ENCODE measurements at places on chromosomes 7 and 10.
A peak's percentile ranks its signal among the peaks of the same experiment; 100 is the strongest.

DNA sequence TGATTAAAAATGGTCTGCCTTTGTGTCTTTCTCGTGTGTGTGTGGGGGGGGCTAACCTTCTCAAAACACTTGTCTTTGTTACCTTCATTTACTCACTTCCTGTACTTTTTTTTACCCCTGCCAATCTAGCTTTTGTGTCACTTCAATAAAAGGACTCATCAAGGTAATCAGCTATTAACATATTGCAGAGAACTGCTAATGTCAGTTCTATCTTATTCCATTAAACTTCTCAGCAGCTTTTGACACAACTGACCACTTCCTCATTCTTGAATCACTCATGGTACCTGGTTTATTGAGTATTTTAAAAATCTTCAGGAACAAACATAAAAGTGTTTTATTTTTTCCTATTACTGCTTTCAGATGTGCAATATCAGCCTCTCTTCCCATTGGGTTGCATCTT, 59.8 kb downstream of the SLC25A40 start:
- no peak for DNase-seq

- no peak for DNase-seq
Observed at GRCh38 chr7:41656366-41656765, 46.5 kb downstream of the INHBA start.

GRCh38 chr10:88952647-88953111, at the start of gene ACTA2:
ACTA2 (minus strand) TSS chr10:88952773; CDS start chr10:88948930, 3,843 bp downstream.
- DNase-seq = no peak

GRCh38 chr7:131354390-131354789, 26.7 kb downstream of the MKLN1 start:
- DNase-seq = no peak

DNA sequence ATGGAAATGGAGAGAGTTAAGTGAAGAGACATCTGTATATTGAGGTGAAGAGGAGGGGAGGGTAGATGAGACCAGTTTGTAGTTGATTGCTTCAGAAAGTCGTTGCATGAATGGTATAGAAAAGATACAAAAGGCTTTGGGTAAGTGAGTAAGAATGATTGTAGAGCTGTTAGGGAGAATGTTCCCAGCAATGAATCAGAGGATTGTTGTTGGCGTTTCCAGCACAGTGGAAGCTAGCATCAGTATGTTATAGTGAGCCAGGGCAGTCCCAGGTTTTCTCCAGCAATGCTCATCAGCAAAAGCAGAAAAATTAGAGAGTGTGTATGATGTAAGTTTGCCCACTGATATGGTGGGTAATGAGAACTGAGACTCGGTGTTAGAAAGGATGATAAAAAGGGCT, 15.4 kb upstream of the CDK6 start:
- no peak for DNase-seq

- DNase-seq = no peak
Observed at GRCh38 chr10:66723608-66724400, 202.0 kb upstream of the LRRTM3 start.

DNA sequence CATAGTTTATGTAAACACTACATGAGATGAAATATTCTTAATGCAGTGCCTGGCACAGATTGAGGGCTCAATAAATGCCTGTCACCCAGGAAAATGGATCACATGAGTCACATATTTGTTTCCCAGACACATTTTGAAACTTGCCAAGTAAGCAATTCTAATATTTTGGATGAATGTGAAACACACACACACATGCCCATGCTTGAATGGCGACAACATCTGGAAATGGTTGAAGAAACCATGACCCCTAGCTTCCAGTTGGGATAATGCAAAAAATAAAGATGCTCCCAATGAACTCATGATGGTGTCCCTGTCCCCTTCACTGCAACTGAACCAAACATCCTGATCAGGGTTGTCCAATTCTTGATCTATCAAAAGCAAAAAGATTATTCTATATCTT, 797.3 kb downstream of the XPNPEP1 start:
- DNase-seq = no peak

DNA sequence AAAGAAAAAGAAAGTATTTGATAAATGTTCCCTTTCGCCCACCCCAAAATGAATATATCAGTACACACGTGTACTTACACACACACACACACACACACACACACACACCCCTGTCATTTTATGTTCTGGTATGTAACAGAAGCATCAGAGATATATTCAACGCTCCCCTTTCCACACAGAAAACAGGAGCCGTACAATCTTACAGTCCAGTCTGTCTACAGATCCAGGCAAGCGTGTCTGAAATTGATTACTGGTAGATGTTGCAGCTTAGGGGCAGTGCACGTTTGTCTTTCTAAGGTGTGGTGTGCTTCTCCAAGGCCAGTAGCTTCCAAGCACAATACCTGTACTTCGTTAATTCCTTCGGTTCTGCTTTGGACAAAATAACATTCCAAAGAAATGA, 143.7 kb upstream of the RNF32 start:
- DNase-seq = no peak

- no peak for DNase-seq
Observed at GRCh38 chr7:5356751-5357119, 66.9 kb downstream of the TNRC18 start.

DNA sequence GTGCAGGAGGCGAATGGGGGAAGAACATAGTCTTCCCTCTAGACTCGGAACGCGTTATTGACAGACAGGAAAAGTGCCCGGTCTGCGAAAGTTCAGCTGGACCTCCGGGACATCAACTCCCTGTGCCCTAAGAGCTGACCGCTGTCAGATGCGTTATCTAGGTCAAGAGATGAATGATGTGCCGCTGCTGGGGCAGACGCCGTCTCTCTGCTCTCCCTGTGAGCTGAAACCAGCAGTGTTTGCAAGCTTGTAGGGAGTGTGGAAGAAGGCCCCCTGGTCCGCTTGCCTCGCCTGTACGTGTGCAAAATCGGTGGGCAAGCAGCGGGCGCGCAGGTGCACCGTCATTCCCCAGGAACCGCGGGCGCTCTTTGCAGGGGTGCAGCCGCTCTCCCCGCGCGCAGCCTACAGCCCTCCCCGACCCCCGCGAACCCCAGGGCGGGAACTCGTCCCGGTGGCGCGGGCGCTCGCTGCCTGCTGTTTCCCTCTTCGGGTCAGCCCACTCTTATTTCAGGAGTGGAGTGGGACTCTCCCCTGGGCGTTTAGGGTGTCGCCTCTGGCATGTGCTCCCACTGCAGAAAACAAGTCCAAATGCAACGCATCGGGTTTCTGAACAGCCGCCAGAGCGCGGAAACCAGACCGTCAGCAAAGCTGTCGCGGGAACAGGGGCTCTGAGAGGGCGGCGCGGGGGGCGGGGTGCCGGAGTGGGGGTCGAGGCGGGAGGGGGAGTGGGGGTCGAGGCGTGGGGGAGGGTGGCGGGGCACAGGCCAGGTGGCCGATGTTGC, 1.8 kb upstream of the PFKFB3 start:
- no peak for DNase-seq

DNA sequence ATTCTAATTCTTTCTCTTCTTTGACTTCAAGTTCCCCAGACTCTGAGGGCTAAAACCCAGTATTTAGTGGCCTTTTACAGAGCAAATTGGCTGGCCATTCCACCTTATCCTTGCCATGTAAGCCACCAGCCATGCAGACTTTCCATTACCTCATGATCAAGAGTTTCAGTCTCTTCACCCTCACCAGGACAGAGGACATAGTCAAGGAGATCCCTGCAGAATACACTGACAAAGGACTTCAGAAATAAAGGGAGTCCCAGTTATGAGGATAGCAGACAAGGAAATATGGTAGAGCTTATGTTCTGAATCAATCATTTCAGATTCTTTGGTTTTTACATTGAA, 1080.4 kb upstream of the C7orf33 start:
- DNase-seq = no peak

DNA sequence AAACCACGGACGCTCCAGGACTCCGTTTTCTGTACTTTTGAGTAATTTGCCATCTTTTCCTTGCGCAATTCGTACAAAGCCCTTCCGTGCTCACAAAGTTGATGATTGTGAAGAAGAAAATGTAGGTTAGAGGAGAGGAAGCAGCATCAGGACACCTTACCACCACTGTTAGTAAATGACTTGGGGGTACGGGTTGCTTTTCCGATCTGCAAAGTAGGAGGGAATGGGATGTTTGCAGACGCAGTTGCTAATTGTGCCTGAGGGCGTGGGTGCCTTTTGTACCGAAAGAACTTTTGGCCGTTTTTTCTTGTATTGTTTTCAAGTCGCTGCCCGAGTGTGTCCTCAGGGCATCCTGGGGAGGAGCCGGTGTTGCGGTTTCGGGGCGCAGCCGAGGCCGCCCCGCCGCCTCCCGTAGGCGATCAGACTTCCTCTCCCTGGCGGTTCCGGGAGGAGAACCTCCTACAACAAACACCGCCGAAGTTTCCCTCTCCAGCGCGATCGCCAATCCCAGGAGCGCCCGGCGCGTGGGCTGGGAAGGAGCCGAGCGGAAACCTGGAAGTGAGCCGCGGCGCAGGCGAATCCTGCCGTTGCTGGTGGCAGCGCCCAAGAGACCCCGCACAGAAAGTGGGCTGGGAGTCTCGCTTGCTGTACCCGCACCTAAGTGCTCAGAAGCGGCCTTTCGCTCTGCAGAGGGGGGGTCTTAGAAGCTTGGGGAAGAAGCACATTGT, 1.0 kb downstream of the PRR15 start:
- DNase-seq = no peak

- no peak for DNase-seq
Observed at GRCh38 chr10:111599943-111600342, 523.1 kb downstream of the ADRA2A start.

DNA sequence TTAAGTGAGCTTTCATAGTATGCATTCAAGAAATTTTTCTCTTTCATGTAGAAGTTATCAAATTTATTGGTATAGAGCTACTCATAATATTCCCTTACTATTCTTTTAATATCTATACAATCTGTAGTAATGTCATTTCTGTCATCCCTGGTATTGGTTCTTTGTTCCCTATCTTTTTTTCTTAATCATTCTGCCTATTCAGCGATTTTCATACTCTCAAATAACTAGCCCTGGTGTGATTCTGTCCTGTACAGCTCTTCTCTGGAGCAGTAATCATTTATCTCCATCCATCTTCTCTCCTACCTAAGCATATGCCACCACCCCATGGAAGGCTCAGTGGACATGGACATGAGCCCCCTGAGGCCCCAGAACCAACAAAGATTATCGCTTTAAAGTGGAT, 213.2 kb upstream of the NEBL start:
- DNase-seq = no peak

- no peak for DNase-seq
Observed at GRCh38 chr10:122333037-122333436, 41.5 kb upstream of the PLEKHA1 start.

- no peak for DNase-seq
Observed at GRCh38 chr7:99267481-99267840, 5.2 kb upstream of the MYH16 start.

GRCh38 chr10:96714031-96714590, 6.2 kb downstream of the PIK3AP1 start:
- DNase-seq = no peak

GRCh38 chr7:84256571-84256971, 62.0 kb upstream of the SEMA3A start:
- DNase-seq = no peak

DNA sequence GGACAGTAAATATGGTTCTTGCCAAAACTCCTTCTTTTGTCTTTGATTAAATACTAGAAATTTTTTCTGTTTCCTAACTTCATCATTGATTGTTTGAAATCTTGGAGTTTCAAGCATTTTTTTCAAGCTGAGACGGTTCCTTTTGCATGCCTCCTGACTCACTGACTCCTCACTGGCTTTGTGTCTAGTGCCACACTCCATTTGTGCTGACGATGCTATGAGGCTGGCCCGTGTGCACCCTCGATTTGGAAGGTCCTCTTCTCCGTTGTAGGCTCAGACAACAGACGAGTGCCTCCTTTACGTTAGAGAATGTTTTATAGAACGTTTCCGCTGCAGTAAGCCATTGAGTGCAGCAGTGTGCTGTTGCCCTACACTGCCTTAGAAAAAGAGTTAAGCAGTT, 10.8 kb upstream of the CSGALNACT2 start:
- DNase-seq = no peak

DNA sequence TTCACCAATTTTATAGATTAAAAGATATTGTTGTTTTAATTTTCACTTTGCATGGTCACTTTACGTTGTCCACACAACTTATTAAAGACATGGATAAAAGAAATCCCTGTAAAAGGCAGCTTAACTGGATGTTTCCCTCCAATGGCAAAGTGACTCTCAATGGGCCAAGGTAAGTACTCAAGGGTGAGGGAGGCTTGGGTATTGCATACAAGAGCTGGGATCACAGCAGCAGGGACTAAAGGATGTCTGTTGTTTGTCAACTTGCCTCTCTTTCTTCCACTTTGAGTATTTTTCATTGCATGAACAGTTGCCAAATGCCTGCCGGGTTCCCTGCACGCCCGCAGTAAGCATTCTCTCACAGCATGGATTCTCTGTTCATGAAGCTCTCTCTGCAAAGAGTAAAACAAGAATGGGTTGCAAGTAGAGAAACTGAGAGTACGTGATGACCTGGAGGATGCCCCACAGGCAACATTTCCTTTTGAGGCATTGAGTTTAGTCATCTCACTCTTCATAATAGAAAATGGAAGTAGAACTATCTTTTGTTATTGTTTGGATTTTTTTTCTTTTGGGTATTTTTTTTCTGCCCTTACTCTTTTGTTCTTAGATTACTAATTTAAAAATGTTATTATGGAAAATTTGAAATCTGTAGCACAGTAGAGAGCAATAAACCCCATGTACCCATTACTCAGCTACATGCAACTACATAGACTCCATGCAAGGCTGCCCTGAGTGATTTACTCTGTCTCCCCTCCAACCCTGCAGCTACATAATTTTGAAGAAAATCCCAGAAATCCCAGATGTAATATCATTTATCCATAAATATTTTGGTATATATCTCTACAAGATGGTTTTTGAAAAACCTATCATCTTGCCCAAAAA, 26.3 kb downstream of the GPR141 start:
- DNase-seq = no peak

- peak; percentile 24 for DNase-seq
Observed at GRCh38 chr10:24518981-24519597, 204.6 kb downstream of the ARHGAP21 start.

- DNase-seq = no peak
Observed at GRCh38 chr10:21167288-21168010, 270.3 kb upstream of the NEBL start.

DNA sequence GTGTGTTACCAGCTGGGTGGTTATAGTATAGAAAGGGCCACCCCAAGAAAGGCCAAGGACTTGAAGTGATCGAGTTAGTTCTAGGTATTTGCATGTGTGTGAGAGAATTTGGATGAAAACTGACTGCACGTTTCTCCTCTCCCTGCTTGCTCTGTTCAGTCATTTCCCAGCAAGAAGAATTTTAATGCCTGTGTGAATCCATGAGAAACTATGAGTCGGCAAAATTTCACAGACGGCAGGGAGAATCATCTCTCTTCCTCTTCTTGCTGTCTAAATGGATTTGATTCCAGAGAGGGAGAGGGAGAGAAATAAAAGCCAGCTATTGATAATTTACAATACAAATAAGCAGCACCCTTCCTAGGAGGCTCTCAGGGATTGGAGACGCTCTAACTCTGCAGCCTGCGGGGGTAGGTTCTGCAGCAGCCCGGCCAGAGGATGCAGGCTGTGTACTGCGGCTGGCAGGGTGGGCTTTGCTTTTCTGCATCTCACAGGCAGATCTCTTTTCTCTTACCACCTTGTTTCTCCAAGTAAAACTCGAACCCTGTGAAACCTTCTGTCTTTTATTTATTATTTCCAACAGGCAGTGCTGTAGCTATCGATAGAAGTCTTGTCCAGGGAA, 183.6 kb downstream of the TCF7L2 start:
- DNase-seq = no peak

- no peak for DNase-seq
Observed at GRCh38 chr7:21193895-21194294, 234.0 kb upstream of the SP4 start.

All from NCI-H774 (cell line).